Stimulated activated naive CD8-positive, alpha-beta T cell treated with anti-CD3 and anti-CD28 coated beads, Interleukin-15, amount 100 ng/mL, for 72 hours (primary cell): ENCODE measurements at places on chromosomes 12 and 14.

GRCh38 chr14:23193432-23193831, 10.0 kb upstream of the SLC7A8 start:
- no peak for DNase-seq

DNA sequence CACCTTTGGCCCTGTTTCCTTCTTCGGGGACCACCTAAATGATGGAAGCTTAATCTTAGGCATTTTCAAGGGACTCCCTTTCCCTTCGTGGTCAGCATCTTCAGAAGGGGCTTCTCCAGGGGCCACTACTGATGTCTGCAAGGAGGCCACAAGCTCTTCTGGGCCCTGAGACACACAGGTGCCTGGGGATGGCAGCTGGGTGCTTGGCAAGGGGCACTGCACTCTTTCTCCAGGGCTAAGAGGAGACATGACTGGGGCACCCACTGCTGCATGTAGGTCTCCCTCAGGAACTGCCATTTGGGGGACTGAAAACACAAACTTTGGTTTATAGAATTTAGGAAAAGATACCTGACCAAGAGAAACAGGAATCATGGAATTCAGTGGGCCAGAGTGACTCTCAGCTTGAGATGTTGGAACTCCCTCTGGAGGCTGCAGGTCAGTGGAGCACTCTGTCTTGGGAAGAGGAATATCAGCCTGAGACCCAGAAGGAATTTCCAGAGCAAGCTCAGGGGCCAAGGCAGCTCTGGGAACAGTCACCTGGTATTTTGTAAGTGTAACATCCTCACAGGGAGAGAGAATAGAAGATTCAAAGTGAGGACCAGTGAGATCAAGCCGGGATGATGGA, 16.0 kb downstream of the PLD4 start:
- DNase-seq = no peak

DNA sequence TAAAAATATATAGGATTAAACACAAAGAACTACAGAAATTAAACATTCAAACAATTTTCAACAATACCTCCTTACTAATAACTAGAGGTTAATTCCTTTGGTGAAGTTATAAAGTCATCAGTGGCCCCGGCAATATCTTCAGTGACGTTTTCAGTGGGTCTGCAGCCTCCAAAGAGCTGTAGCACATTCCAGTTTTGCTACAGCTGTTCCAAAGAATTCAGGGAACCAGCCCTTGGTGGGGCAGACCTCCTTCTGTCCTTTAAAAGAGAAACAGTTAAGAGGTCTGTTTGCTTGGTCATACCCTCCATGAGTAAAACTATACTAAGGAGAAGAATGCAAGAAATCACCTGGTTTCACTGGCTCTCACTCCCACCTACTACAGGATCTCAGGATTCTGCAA, 99.2 kb upstream of the ZDHHC17 start:
- no peak for DNase-seq

DNA sequence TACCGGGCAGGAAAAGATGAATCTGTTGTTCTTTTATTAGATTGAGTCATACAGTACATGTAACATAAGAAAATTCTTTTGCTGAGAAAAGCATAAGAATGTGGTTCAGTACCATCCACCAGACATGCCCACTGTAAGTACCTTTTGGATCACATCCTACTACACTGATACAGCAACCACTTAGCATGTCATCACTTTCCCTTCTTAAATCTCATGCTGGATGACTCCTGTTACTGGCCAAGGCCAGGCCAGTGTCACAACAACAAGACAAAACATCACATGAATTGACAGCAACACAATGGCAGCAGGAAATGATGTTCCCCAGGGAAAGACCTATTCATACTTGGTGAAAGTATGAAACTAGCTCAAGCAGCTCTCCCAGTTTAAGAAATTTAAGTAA, 46.4 kb downstream of the STXBP6 start:
- DNase-seq = no peak

GRCh38 chr14:37253905-37254304, 56.2 kb downstream of the MIPOL1 start:
- no peak for DNase-seq

DNA sequence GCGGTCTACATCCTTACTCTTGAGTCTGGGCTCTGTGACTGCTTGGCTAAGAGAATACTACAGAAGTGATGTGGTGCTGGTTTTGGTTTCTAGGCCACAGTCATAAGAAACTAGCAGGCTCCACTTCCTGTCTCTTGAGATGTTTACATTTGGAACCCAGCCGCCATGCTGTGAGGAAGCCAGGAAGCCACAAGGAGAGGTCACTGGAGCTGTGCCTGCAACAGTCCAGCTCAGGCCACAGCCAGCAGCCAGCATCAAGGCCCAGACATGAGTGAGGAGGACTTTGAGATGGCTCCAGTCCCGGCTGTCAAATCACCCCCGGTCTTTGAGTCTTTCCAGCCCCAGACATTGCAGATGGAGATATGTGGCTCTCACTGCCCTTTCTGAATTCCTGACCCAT, 12.9 kb upstream of the FAM181A start:
- DNase-seq = no peak

DNA sequence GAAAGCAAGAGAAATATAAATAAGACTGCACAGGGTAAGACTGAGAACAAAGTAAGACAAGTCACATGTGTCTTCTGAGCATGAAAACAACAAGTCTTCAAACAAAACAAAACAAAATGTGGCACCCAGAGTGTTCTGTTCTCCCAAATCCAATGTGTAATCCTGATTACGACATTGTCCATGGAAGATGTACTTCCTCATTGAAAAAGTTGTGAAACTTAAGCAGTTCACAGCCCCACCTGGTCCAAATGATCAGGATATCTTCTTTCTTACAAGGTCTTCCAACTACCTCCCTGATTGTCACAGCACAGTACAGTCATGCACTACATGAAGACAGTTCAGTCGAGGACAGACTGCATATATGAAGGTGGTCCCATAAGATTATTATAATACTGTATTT, 23.3 kb upstream of the NEK9 start:
- DNase-seq = no peak

DNA sequence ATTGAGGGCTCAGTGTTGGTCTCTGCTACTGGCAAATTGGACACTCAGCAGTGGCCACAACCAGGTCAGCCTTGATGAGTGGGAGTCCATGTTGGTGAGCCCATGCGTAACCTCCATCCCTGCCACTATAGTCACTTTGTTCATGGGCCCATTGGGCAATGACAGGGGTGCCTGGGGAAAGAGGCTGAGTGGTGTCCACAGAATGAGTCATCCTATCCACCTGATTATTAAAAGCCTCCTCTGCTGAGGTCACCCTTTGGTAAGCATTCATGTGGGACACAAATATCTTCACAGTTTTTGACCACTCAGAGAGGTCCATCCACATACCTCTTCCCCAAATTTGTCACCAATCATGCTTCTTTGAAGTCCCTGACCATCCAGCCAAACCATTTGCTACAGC, 50.0 kb downstream of the FIGNL2 start:
- no peak for DNase-seq

- no peak for DNase-seq
These were observed 177.0 kb downstream of the CEP128 start for GRCh38 chr14:80764496-80764895.

DNA sequence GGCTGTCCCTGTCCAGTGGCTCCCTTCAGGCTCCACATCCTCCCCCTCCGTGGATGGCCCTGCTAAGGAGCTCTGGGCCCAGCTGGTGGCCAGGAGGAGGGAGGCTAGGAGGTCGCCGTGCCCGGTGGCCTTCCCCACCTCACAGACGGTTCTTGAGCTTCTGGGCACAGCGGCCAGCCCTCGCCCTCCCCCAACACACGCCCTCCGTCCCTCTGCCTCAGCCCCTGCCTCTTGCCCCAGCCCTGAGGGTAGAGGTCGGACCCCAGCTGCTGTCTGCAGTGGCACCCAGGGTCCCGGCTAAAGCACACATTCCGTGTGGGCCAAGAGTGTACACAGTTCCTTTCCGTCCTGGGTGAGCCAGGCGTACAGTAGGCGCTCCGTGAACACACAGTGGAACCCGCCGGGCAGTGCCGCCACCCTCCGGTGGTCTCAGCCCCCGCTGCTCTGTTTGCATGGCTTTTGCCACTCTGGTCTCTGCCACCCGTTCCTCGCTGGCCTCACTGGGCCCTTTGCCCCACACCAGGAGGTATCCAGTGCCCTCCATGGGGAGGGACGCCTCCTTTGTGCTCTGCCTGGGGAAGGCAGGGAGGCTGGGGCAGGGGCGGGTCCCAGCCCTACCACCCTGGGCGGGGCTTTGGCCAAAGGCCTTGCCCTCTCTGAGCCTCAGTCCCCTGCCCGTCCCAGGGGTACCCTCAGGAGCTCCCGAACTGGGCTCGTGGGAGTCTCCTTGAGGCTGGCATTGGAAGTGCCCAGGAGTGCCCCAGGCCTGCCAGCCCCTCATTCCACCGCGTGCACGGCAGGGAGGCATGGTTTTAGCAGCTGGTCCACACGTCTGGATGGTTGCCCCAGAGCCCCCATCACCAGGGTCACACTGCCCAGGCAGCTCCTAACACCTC, 13.0 kb downstream of the TRMT61A start:
- DNase-seq = no peak

DNA sequence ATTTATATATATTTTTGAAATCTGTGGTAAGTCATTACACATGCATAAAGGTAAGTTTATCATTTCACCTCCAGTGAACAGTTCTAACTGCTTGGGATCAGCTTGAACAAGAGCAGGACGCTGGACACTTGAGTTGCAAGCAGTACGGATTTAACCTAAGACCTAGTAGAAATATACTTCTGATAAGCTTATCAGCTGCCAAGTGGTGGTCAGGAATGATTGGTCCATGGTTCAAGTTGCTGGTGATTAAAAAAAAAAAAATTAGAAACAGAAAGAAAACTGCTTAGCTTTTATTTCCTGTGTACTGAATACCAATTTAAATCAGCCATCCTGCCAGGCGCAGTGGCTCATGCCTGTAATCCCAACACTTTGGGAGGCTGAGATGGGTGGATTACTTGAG, 88.6 kb downstream of the AEBP2 start:
- DNase-seq = no peak

DNA sequence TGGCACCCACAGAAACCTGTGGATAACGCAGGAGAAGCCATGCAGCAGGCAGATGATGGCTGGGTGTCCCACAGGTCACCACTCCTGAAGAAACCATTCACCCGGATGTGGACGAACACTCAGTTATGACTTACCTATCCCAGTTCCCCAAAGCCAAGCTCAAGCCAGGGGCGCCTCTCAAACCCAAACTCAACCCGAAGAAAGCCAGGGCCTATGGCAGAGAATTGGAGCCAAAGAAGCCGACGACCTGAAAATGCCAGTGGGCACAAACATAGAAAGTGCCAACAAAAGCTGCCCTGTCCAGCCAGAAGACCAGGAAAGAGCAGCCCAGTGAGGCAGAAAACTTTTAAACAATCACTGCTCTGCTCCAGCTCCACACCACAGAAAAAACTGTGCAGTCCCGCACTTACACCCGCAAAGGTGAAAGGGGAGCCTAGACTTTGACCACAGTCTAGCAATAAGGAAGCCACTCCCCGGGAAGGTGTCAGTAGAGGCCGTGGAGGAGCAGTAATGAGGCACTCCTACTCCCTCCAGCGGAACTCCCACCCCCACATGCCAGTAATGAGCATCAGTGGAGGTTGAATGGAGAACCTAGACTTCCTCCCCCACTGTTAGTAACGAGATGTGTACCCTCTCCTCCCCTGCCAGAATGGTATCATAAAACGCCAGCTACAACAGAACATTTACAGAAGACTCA, 6.0 kb upstream of the ACVRL1 start:
- DNase-seq = no peak

DNA sequence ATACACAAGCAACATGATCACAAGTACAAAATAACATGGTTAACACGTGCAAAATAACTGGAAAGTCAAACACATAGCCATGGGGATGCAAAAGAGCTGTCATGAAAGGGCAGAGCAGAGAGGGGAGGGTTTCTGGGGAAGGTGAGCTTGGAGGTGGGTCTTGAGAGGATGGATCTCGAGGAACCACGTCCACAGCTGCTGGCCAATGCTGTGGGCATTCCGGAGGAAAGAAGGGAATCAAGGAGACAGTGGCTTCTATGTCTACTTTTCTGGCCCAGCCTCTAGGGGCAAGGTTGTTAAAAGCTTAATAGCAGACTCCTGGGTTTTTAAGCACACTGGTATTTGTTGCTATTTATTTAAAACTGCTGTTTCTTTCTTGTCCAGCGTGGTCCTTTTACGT, 8.4 kb upstream of the MYH7 start:
- no peak for DNase-seq

- DNase-seq = no peak
These were observed 898.1 kb downstream of the GALC start for GRCh38 chr14:87094913-87095312.

- no peak for DNase-seq
These were observed 16.0 kb upstream of the SPATA7 start for GRCh38 chr14:88369496-88369895.

DNA sequence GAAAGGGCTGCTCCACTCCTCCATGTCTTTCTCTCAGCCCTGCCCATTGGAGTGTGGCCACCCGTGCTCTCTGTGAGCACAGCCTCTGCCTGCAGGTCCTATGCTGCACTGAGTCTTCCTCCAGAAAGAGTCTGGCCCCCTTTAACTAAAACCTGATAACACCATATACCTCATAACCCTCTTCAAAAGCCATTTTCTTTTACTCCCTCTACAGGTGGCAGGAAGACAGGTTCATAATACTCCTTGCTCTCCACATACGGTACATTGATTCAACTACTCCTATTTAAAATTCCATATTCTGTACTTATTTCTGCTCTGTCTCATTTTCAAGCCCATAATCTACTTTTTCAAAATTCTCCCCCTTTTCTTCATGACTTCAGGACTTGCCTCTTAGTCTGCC, 144.0 kb downstream of the HELB start:
- DNase-seq = no peak

- no peak for DNase-seq
These were observed 27.6 kb downstream of the GALNT4 start for GRCh38 chr12:89497005-89497404.

DNA sequence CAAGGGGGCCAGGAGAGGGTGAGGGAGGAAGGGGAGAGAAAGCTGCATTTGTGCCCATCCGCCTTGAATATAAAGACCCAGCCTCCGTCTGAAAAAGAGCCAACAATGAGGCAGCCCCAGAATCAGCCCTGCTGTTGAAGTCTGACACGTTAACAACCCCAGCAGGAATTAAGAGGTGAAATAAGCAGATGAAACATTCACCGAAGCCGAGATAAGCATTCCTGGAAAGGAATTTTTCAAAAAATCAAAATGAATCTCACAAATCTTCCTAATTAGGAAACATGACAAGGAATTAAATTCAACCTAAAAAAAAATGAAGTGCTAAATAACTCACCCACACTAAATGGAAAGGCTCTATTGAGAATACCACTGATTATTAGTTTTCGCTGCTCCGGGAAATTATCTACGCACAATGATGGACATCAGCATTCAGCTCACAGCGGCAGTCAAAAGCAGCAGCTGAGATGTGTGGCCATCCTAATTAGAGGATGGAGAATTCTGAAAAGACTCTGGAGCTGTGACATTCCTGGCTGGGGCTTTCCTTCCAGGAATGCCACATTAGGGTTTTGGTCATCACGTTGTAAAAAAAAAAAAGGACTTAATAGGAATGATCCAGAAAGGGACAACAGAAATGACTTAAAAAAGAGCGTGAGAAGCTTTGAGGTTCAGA, 8.2 kb upstream of the PARP11 start:
- no peak for DNase-seq

GRCh38 chr14:92994131-92994676, 71.3 kb downstream of the CHGA start:
- no peak for DNase-seq

- DNase-seq = no peak
These were observed 27.7 kb downstream of the WNK1 start for GRCh38 chr12:779745-780734.

GRCh38 chr14:80637756-80638619, 303.6 kb downstream of the CEP128 start:
- DNase-seq = no peak

GRCh38 chr12:131917139-131917710, 11.9 kb upstream of the PUS1 start:
- no peak for DNase-seq
